Ammon's horn (tissue), 1 donor: ENCODE measurements at places on chromosomes 3 and 15.

DNA sequence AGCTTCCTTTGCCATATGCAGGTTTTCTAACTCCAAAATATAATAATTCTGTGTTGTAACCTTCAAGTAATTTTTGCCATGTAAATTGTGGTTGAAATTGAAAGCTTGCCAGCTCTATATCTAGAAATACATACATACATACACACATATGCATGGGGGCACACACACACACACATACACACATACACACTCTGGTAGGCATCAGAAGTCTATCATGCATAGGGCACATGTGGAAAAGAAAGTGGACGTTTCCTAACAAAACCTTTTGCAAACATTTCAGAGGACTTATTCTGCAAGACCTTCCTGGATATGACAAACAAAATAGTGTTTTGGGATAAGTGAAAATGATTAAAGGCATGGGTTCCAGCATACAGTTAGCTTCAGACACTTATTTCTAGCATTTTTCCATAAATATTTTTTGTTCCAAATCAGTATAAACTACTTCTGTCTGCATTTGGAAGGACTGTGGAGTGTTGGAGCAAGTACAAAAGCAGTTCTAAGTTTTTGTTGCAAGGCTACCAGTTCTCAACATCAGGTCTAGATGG, 578.9 kb downstream of the RBMS3 start:
- DNase-seq: no peak

GRCh38 chr15:62847900-62848489, 194.6 kb upstream of the TPM1 start:
- peak; percentile 85 for DNase-seq

DNA sequence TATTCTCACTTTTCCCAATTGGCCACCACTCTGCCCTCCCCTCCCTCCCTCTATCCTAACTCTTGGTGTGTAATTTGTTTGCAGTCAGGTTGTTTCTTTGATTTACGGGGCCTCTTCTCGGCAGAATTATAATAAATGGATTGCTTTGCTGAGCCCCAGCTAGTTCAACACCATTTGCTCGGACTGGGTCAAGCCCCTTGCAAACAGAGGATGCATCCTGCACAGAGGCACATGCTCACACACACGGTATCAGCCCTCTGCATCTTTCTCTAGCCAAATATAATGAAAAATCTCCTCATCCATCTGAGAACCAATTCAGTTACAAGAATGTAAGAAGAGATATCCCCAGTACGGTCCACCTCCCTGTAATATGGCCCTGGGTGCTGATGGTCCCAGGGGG, 97.7 kb downstream of the EPHB1 start:
- no peak for DNase-seq

GRCh38 chr3:147388700-147389580, 17.4 kb downstream of the ZIC4 start:
- no peak for DNase-seq

GRCh38 chr3:146485297-146485696, 15.9 kb upstream of the PLSCR2 start:
- DNase-seq: no peak

DNA sequence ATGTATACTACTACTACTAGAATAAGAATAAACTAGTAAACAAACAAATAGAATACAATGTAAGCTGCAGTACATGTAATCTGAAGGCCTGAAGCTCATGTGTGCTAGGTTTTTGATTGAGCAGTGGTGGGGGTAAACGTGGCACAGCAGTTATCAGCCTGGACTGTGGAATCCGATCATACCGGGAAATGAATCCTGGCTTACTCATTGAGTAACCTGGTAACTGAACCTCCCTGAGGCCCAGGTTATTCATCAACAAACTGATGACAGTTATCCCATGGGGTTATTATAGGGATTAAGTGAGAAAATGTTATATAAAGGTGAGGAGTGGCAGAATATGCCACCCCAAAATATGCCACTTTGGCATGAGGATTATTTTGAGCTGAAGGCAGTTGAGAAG, 339.1 kb downstream of the FHIT start:
- no peak for DNase-seq
